ENCODE measurements at places on chromosomes 6 and 20. TPM values are rescaled to one million over a fixed set of nuclear protein-coding genes. Genes with fewer than 3 reads are reported as not detected.

Gene PLEKHG1
- 25.2 TPM for total RNA-seq

DNA sequence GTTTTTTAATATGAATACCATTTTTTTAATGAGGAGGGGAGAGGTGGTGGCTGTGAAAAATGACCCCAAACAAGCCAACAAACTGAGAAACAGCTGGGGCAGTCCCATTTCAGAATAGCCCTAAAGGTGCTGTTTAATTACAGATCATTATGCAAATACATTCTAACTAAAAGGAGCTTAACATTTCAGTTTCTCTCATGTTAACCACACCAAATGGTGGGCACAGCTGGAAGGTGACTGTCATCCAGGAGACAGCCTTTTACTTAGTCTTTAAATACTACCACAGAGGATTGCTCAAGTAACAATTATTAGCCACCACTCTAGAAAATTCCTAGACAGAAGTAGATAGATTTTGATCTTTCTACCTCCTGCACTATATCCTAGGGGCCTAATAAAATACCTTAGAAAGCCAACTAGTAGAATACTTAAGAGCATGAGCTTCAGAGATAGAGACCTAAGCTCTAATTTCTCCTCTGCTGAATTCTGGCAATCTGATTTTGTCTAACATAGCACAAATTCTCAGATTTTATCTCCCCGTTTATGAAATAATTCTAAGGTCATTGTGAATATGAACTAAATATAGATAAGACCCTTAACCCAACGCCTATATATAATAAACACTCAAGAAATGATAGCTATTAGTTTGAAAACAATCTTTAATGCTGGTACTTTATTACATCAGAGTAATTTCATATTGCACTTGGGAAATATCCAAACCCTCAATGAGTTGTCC lies 615.1 kb upstream of the NRSN1 start:
- H3K27me3 ChIP-seq, result no peaks in the 10 kb centered on the region
- H3K36me3 ChIP-seq, result no peaks in the 10 kb centered on the region
- no peak overlapping the region for H3K27ac ChIP-seq
- no peaks in the 10 kb centered on the region for H3K4me1 ChIP-seq

GRCh38 chr6:6806844-6807518 lies 218.5 kb downstream of the LY86 start:
- H3K27ac ChIP-seq, result peak overlapping the region; percentile 6
- H3K4me1 ChIP-seq, result no peaks in the 10 kb centered on the region
- no peaks in the 10 kb centered on the region for H3K27me3 ChIP-seq
- no peak overlapping the region for H3K4me3 ChIP-seq
- no peaks in the 10 kb centered on the region for H3K36me3 ChIP-seq
- DNase-seq, result no peak

- no peak overlapping the region for H3K4me3 ChIP-seq
- H3K27ac ChIP-seq, result no peak overlapping the region
- H3K27me3 ChIP-seq, result no peaks in the 10 kb centered on the region
- H3K36me3 ChIP-seq, result no peaks in the 10 kb centered on the region
- no peak for DNase-seq
These were observed 262.7 kb downstream of the CD83 start for GRCh38 chr6:14380086-14380820.

Gene ZC2HC1B
- total RNA-seq, result not detected

Gene HUS1B
- total RNA-seq, result 0.64 TPM
